Inflammatory macrophage treated with lipopolysaccharide for 1 hour (primary cell): ENCODE measurements at places on chromosomes 2 and 18.

DNA sequence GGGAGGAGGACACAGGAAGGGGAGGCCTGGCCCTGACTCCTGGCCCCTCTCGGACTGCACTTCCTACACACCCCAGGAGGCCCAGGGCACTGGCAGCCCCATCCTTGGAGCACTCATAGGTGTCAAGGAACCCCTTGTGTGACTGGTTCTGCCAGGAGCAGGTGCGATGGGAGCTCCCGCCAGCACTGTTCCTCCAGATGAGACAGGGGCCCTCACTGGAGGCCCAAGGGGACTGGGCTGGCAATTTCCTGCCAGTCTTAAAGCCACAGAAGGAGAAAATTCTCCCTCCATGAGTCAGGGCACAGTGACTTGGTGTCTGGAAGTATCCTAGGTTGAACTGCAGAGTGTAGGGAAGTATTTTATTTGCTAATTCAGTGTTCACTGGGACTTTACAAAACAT lies 42.8 kb upstream of the MAL start:
- DNase-seq: no peak

DNA sequence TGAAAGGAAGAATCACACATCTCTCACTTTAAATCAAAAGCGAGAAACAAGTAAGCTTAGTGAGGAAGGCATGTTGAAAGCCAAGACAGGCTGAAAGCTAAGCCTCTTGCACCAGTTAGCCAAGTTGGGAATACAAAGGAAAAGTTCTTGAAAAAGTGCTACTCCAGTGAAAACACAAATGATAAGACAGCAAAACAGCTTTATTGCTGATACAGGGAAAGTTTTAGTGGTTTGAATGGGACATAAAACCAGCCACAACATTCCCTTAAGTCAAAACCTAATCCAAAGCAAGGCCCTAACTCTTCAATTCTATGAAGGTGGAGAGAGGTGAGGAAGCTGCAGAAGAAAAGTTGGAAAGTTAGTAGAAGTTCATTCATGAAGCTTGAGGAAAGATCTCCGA lies 28.0 kb downstream of the LIMS1 start:
- DNase-seq: no peak

DNA sequence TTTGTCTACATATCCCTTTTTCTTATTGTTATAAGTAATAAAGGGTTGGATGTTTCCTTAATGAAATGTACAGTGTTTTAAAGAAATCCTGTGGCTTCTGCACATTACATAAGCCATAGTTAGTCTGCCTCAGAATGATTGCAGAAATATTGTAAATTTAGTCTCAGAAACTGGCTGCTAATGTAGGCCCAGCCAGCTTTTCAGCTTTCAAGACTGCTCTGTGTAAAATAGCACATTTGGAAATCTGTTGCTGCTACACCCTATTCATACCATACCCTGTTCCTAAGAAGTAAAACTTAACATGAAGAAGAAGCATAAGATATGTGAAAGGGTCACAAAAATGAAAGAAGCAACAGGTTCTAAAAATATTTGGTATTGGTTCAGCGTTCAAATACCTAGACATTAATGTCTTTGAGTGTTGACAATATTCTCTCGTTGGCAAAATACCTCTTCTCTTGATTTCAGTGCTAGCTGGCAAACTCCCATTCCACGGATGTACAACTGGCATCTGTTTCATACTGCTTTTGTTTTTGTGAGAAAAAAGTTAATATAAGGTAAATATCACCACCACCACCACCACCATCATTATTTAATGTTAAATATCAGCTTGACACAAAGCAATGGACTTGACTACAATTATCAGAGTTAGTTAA lies 19.2 kb upstream of the NCKAP1 start:
- DNase-seq: no peak

DNA sequence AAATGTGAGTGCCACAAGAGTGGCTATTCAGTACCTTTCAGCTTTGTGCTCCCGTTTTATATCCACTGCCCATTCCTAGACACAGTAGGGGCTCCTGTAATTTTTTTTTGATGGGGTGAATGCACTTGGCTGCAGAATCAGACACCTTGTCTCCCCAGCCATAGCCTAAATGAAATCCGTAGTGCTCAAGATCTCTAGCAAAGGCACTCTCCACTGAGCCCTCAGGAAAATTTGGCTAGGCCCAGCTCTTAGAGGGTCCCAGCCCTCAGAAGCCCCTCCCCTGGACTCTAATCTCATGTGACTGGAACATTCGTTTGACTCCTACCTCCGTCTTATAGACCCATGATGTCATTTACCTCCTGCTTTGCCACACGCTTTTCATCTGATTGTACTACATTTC lies 323.9 kb downstream of the SMAD2 start:
- no peak for DNase-seq

- no peak for DNase-seq
Observed at GRCh38 chr2:240164586-240164985, 24.1 kb upstream of the OTOS start.

DNA sequence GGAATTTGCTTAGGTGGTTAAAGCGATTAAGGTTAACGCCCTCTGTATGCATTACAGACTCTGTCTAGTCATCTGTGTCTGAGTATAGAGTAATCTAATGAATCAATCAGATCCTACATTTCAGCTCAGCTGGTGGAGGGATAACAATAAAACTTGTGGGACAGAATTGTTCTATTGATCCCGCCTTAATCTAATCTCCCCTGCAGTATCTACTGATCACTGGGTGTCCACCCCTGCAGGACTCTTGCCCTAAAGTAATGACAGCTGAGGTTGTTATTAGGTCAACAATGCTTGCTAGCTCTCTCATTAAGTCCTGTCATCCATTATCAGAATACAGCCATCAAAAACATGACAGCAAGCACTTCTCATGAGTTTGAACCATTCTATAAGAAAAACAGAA lies 462.6 kb upstream of the TMEFF2 start:
- no peak for DNase-seq
